Stimulated activated CD8-positive, alpha-beta memory T cell treated with anti-CD3 and anti-CD28 coated beads, Interleukin-7, amount 100 ng/mL, for 24 hours (primary cell): ENCODE measurements at places on chromosomes 3 and 15.
A peak's percentile ranks its signal among the peaks of the same experiment; 100 is the strongest.

DNA sequence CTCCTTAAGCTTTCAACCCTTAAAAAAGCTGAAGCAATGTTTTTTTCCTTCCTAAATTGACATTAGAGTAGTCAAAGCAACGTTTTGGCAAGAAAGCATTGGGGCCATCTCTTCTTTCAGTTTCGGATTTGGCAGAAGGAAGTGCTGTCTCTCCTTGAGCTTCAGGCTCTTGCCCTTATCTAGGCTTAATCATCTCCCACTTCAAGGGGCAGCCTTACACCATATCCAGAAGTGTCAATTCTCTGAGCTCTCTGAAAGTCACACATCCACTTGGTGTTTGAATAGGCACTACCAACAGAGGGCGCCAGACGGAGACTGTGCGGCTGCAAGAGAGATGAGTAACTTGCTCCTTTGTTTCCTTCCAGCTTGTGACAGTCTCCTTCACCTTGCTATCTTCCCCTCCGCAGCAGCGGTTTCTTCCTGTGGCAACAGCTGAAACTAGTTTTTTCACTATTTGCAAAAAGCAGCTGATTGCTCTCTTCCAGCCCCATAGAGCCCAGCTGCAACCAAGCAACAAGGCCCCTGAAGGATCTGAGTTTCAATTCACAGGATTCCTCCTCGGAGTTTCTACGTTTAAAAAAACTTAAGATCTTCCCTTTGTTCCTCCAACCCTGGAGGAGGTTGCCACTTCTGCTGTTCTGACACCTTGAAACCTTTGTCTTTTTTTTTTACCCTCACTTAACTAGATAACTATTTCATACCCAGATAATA lies 147.0 kb upstream of the SLCO3A1 start:
- DNase-seq = peak; percentile 71

DNA sequence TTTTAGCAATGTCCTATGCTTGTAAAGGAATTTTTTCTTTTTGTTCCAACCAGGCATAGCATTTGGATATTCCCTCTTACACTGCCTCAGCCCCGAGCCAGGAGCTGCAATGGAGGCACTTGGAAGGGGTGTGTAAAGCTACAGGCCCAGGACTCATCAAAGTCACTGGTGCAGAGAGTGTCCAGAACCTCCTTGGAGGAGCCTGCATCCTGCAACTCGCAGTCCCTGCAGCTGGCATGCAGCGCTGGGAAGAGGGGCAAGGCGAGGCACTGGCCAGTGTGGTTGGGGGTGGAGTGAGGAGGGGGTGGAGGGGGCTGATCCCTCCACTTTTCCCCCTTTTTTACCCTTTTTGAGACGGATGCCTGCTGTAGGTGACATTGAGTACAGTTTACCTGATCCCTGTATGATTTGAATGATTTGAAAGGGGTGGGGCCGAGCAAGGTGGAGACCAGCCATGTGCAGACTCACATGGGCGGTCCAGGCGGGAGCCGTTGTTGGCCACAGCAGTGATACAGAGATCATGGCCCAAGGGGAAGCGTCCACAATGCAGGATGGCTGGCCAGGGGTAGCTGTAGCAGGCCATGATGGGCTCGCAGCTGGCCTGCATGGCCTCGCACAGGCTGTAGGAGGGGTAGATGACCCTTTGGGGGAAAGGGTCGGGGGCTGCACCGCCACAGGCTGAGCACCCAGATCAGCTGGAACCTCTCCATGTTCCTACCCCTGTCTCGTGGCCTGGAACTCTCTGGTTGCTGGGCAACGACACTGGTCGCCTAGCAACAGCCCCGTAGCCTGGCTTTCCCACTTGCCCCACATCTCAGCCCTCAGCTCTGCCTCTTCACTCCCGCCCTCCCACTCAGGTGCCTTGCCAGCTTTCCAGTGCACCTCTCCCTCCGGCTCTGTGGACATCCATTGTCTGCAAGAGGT lies 7.9 kb downstream of the P4HTM start:
- no peak for DNase-seq

- DNase-seq = no peak
Observed at GRCh38 chr3:187763850-187764648, 18.8 kb upstream of the BCL6 start.

- DNase-seq = no peak
Observed at GRCh38 chr3:27596921-27597320, 112.7 kb upstream of the SLC4A7 start.

DNA sequence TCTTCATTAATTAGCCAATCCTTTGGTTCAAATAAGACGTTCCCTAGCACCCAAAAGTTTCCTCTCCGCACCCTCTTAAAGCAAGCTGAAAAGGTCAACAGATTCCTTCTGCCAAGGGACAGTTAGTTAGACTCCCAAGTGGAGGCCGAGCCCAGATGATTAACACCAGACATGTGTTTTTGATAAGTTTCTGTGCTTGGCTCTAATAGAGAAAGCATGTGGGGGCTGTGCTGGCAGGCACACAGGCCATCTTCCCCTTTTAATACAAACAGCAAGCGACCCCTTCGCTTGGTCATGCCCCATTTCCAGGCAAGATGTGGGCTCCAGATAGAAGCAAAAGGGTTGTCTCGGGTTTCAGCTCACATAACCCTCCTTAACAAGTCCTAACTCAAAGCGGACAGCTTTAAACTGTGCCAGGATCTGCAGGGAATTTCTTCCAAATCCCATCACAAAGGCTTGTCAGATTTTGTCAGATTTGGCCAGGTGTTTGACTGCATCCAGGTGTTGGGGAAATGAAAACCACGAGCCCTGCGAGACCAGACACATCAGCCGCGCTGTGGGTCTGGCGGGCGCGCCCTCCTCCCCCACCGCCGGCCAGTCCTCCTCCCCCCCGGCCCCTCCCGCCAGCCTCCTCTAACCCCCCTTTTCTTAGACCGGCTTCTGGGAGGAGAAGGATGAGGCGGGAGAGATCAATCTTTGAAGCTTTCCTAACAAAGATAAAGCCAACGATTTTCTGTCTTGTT lies 3.3 kb downstream of the HES1 start:
- DNase-seq = no peak

DNA sequence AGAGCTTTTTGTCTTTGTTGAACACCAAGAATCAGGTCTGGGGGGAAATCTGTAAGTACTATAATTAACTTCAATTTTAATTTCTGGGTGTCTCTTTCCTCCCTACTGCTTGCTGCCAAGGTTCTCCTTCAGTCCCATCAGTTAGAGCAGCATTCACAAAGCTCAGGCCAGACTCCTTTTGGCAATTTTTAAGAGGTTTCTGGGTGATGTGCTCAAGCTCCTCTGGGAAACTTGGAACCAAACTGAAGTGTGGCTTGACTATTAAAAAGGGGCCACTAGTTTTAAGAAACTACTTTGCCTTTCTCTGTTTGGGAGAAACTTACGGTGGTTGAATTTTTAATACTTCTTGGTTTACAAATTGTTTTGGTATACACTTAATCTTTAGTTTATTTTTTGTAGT lies 227.7 kb upstream of the SOX2 start:
- DNase-seq = no peak

DNA sequence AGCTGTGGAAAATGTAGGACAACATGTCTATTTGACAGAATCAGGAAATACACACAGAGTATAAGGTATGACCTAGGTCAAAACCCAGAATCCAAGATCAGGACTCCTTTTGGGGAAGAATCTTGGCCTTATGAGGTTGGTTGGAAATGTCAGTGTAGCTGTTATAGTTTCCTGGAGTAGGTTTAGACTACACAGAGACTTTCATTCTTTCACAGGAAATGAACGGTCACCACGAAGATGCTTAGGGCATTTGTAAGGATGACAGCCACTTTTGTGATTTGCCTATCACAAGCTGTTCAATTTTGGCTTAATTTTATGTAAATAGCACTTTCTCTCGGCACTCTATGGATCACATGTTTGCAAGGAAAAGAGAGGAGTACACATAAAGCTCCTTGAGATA lies 18.6 kb upstream of the ZBTB20 start:
- DNase-seq = no peak

DNA sequence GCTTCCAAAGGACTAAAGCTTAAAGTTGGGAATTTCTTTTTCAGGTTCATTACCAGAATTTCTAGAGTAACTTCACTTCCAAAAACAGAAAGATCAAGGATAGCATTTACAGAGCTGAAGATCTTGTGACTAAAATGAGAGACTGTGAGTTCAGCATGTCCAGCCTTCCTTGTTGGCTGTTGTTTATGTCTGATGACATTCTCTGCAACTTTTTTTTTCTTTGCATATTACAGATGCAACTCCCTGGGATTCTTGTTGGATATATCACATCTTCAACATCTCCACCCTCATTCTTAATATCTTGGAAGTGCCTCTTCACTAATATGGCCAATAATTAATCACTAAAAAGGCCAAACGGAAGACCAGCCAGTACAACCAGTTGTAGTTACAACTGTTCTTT lies 86.2 kb upstream of the FRMD4B start:
- DNase-seq = no peak

GRCh38 chr15:96340598-96341512 lies 10.4 kb downstream of the NR2F2 start:
- no peak for DNase-seq

GRCh38 chr3:4770561-4770960 lies 208.7 kb upstream of the BHLHE40 start:
- DNase-seq = no peak

DNA sequence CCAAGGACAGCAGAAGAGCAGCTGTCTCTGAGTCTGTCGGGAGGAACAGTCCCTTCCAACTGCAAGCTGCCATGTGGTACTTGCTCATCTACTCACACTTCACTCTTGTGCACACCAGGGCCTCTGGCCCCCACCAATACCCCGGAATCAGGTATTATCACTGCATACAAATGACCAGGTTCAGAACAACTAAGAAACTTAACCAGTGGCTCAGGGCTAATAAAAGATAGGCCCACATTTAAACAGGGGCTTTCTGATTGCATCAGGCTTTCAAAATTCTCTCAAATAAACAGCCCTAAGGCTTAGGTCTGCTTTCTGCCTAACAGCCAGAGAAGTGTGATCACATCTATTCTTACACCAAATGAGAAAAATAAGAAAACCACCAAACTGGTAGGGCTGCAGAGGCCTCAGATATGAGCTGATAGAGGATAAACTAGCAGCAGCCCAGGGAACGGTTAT lies 20.7 kb downstream of the CCDC12 start:
- DNase-seq = no peak

- DNase-seq = no peak
Observed at GRCh38 chr15:84949845-84950569, 31.6 kb upstream of the PDE8A start.

DNA sequence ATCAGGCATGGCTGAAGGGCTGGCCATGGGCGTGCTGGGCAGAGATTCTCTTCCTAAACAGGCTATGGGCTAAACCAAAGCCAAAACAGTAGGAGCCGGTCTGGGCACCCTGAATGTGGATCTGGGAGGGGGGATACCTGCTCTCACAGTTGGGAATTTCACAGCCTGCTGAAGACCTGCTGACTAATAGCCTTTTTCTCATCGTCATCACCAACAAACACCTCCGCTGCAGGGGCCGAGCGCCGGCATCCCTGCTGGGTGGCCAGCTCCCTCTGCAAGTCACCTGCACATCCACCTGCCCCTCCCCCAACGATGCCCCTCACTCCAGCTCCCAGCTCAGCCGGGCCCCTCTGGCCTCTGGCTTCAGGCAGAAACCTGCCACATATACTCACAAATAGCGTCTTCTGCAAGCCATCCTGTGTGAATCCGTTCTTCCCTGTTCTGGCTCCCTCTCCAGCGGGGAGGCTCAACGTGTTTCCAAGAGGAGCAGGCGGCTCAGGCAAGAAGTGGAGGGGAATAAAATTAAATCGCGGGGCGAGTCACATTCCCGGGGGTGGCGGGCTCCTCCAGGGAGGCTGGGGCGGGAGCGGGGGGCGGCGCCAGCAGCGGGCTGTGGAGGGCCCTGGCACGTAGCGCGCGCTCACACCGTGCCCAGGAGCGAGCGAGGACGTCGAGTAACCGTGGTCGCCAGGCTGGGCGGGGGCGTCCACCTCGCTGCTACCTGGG lies 466 bp downstream of the IQSEC1 start:
- no peak for DNase-seq

- no peak for DNase-seq
Observed at GRCh38 chr3:127833281-127834032, 11.1 kb upstream of the MGLL start.

DNA sequence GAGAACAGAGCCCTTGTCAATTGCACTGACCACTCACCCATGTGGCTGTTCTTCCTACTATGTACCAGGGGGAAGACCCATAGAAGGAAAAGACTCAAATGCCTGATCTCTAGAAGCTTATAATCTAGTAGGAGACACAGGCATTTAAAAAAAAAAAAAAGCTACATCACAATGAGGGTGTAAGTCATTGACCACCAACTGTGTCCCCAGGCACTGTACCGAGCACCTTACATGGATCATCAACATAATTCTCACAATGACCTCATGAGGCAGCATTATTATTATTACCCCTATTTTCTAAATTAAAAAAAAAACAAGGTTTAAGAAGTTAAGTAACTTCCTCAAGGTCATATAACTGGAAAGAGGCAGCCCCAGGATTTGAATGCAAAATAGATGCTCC lies 247.4 kb downstream of the SHOX2 start:
- no peak for DNase-seq

- no peak for DNase-seq
Observed at GRCh38 chr3:157051055-157051454, 108.9 kb downstream of the CCNL1 start.

DNA sequence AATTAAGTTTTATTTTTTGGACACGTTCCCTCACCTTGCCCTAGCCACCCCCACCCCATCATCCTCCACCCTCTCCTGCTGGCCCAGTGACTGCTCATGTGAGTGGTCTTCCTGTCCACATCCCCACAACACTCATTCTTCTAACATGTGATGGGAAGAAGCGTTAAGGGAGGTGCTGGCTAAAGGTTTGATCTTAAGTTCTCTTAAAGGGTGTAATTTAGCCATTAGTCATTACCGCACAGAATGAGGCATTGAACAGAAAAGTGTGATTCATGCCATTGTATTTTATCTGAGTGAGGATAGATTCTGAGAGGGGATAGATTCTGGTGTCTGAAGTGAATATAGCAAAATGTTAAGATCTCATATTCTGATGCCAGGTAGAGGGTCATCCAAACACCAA lies 272.9 kb upstream of the TPM1 start:
- no peak for DNase-seq

DNA sequence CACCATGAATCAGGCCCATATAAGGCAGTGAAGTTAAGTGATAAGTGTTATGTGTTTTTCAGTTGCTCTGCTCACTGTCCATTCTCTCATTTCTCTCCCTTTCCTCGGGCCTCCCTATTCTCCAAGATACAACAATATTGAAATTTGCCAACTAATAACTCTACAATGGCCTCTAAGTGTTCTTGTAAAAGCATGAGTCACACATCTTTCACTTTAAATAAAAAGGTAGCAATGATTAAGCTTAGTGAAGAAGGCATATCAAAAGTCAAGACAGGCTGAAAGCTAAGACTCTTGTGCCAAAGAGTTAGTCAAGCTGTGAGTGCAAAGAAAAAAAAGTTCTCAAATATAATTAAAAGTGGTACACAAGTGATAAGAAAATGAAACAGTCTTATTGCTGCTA lies 675.4 kb downstream of the OTOL1 start:
- DNase-seq = no peak

- no peak for DNase-seq
Observed at GRCh38 chr15:51341366-51342226, at the start of gene GLDN. Gene GLDN (plus strand): TSS chr15:51341655. CDS start chr15:51341685, 30 bp downstream.

- DNase-seq = no peak
Observed at GRCh38 chr3:127835993-127836882, 13.9 kb upstream of the MGLL start.
